Stimulated activated CD4-positive, alpha-beta T cell treated with anti-CD3 and anti-CD28 coated beads, TNF-alpha, amount 100 ng/mL, for 4 hours (primary cell): ENCODE measurements at places on chromosomes 7 and 10.
A peak's percentile ranks its signal among the peaks of the same experiment; 100 is the strongest.

- no peak for DNase-seq
Measured at GRCh38 chr7:424961-425793, 94.5 kb downstream of the PDGFA start.

DNA sequence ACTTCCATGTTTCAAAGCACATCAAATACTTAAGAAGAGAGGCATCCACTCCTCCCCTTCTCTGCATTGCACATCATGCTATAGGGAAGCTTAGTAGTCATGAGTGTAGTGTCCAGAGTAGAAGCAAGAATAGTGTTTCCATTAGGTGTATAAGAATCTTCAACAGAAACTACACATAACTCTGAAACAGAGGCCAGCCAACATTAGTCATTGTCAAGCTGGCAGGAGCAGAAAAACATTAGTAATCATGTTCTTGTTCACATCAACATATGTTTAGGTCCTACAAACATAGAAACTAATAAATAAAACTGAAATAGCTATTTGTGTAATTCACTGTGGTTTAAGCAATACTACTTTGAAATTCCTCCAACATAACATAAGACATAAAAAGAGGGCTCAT lies 370.2 kb downstream of the PPP1R3A start:
- no peak for DNase-seq

GRCh38 chr7:7051206-7051877 lies 131.0 kb upstream of the C1GALT1 start:
- no peak for DNase-seq

DNA sequence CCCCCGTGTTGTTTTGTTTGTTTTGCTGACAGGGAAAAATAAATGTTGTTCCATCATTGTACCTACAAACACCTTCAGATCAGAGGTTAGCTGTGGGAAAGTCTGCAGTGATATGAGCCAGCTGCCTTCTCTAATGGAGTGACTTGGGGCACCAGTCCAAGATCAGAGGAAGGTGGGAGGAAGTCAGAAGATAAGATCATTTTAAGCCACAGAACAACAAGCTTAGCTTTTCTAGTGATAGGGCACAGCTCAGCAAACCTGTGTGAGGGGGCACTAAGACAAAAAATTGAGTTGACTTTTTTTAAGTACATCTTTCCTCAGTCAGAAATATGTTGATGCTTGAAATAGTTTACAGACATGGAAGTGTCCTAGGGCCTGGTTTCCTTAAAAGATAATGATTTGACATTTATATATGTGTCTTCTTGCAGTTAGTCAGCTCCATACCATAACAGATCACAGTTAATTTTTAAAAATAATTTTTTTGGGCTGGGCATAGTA lies 240.3 kb upstream of the KAT6B start:
- peak; percentile 22 for DNase-seq

DNA sequence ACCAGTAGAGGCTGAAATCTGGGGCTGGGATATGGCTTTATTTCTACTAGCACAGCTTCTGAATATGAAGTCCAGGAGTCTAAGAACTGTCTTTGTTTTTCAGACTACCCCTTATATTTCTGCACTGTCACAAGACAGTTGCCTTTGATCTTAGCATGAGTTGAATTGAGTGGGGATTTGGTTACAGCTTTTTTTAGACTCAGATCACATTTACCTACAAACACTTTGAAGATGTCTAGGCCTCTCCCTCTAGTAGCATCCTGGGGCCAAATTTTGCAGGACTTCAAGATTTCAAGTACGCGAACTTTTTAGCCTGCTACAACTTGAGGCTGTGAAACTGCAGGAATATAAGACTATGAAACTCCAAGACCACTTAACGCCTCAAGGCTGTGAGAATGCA lies 240.2 kb downstream of the NEBL start:
- no peak for DNase-seq

DNA sequence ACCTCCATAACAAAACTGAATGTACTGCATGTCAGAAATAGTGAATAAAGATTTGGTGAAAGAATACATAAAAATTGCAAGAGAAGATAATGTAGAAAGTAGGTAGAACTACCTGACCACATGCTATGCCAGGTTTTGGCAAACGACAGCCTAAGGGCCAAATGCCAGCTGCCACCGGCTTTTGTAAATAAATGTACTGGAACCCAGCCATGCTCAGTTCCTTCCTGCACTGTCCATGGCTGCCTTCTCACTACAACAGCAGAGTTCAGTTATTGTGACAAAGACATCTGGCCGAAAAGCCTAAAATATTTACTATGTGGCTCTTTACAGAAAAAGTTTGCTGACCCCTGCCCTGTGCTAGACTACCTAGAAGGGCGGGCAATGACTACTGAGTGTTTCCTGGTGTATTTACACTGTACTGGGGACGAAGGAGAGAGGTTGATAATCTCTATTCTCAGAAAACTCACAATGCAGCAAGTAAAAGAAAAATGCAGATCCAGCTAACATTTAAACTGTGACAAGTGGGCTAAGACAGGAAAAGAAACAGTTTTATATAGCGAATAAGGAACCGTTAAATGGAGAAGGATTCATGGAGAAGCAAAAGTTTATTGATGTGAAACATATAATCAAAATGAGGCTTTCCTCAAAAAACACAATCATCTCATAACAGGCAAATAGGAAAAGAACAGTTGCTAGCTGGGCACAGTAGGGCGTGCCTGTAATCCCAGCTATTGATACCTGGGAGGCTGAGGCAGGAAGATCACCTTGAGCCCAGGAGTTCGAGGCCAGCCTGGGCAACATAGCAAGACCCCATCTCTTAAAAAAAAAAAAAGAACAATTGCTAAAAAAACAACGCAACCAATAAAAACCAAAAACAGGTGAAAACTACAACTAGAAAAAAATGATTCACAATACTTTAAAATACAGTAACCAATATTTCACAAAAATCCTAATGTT lies 13.7 kb downstream of the KIN start:
- no peak for DNase-seq

DNA sequence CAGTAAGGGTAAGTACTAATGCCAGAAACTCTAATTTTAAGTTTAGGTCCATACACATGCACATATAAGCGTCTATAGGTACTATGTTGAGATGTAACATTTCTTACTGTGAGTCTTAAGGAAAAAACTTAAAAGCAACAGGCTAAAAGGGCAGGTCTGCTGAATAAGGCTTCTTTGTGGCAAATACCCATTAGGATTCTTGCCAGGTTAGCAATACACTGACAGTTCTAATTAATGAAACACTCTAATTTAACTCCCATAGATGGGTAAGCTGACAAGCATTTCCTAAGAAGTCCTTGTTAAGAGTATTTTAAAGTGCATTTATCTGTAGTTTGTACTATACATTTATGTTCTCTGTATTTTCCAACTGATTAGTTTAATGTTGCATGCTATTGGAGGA lies 14.0 kb downstream of the SCRN1 start:
- no peak for DNase-seq

GRCh38 chr7:132972745-132973144 lies 109.1 kb downstream of the CHCHD3 start:
- DNase-seq: no peak

GRCh38 chr7:66729274-66729673 lies 11.3 kb upstream of the RABGEF1 start:
- no peak for DNase-seq

- no peak for DNase-seq
Measured at GRCh38 chr7:18222636-18223035, 195.0 kb upstream of the PRPS1L1 start.

DNA sequence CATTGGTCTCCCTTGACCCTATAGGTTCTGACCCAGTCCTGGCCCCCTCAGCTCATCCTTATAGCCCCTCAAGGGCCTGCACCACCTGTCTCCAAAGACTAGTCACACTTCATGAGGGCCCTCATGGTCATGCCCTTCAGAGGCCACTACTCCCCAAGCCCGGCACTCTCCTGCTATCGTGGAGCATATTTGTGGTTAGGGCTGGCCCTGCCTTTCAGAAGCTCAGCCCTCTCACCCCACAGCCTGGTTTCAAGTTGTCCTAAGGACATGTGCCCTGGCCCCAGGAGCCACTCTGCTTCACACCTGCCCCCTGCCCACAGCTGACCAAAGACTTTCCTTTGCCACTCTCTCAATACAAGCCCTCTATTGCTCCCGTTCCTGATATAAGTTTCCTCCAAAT lies 60.3 kb upstream of the LBX1 start:
- no peak for DNase-seq

DNA sequence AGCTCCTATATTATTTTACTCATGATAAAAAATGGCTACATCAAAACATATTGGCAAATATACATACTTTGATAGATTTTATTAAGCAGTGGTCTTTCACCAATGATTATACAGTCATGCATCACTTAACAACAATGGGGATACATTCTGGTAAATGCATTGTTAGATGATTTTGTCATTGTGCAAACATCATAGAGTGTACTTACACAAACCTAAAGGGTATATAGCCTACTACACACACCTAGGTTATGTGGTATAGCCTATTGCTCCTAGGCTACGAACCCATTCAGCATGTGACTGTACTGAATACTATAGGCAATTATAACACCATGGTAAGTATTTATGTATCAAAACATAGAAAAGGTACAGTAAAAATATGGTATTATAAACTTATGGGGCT lies 98.9 kb upstream of the IL6 start:
- DNase-seq: no peak

DNA sequence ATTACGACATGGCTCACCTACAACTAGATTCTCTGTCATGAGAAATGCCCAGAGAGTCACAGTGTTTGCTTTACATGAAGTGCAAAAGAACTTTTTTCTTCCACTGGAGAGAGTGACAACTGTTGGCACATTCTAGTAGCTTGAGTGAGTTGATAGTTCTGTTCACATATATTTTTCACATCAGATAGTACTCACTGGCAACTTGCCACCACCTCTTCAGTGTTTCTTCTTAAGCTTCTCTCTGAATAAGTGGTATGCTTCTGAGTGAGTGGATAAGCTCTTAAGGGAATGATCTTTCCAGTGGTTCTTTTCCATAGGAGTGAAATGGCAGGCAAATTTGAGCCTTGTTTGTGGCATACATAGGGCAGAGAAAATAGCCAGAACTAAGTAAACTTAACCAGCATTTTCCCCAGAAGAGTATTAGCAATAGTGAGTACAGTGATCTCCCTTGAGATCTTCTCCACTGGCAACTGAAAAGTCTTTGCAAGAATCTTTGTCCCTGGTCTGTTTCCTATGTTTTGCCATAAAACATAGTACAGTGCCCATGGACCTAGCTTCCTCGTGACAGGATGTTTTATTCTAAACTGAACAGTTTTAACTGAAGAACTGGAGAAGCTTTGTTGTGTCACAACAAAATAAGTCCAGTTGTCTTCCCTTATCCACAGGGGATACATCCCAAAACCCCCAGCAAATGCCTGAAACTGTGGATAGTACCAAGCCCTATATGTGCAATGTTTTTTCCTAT lies 125.4 kb upstream of the CDK13 start:
- DNase-seq: no peak

DNA sequence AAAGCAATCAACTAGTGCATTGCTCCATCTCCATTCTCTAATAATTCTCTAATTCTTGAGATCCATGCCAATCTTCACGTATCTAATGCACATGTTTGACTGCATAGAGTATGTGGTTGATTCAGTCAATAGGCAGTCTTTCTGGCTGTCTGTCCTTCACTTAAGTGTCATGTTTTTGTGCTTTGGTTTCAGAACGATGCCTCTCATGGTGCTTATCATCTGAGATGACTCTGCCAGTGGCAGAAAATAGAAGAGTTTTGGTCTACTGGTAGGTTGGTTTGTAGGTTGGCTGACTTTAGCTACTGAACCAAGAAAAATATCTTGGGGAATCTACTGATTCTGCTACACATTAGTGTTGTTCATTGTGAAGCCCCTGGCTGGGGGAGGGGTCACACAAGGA lies 364.2 kb downstream of the SFMBT2 start:
- no peak for DNase-seq

GRCh38 chr10:107425931-107426553 lies 261.5 kb upstream of the SORCS1 start:
- DNase-seq: no peak

DNA sequence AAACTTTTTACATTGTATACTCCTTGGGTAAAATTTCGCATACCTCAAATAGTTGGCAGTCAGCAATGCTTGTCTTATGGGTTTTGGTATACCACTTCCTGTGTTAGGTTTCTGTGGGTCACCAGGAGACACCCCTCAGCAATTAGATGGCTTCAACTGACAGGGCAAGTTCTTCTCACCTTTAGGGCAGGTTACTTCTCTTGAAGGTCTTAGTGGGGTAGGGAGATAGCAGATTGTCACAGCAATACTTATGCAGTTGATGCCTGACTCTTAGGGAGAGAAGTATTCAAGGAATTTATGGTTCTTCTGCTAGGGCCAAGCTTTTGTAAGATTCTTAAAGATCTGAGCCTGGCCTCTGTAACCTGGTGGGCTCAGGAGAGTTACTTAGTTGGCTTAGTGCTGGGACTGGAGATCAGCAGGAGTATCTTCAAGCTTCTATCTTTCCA lies 42.9 kb downstream of the MKLN1 start:
- DNase-seq: no peak

DNA sequence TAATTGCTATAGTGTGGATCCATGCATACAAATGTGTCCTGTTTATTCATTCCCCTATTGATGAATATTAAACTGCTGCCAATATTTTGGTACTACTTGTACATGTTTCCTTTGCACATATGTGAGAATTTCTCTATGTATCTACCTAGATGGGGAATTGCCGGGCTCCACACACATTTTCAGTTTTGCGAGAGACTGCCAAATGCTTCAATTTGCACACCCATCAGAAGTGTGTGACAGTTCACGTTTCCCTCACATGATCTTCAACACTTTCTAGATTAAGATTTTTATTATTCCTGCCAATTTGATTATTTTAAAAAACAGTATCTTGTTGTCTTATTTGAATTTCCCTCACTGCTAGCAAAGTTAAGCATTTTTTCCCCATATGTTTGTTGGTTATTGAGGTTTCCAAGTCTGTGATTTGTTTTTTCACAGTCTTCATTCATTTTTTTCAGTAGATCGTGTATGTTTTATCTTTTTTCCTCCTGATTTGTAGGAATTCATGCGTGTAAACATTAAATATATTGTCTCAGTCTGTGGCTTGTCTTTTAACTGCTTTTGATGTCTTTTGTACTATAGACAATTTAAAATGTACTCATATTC lies 2.4 kb upstream of the KLF14 start:
- DNase-seq: no peak

GRCh38 chr7:71140264-71140663 lies 8.3 kb downstream of the GALNT17 start:
- DNase-seq: no peak

GRCh38 chr7:47786557-47787248 lies 161.6 kb downstream of the PKD1L1 start:
- DNase-seq: no peak

GRCh38 chr10:69382382-69383117 lies 34.2 kb downstream of the TACR2 start:
- no peak for DNase-seq
